ENCODE measurements at places on chromosomes 4 and X. TPM values are rescaled to one million over a fixed set of nuclear protein-coding genes. Genes with fewer than 3 reads are reported as not detected.

DNA sequence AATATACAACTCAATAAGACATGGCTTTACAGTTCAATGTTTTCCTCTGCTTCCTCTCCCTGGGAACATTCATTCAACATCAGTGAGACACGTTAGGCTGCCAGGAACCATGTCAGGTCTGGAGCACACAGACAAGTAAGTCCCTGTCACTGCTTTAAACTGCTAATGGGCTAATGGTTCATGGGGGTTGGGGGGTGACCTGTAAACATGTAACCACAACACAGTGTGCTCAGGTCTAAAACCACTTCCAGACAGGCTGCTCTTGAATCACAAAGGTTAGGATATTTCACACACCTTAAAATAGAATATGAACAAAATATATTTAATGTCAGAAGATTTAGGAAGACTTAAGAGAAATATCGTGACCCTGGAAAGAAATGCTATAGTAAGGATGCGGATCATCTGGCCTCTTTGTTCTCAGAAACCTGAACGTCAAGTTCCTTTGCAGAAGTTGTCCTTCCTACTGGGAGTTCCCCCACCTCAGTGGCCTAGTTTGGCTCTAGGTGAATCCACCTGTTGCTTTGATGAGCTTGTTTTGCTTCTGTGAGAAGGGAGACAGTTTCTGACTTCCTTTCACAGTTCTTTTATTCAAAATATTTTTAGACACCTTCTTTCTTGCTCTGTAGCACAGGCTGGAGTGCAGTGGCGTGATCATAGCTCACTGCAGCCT is 359.9 kb downstream of the UNC5C start:
- no peak for DNase-seq

DNA sequence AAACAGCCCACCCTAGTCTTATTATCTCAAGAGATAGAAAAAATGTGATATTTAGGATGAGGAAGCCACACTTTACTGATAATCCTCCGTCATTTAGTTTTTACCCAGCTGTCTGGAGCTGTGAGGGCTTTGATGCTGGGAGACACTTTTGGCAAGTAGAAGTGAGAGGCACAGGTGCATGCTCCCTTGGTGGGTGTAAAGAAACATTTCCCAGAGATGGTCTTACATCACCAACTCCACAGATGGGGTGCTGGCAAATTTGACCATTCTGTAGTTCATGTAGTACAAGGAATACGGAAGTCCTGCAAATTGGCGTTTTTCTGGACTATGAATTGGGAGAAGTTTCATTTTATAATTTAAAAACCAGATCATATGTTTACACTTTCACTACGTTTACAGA is 28.5 kb downstream of the TRIM61 start:
- DNase-seq: no peak

DNA sequence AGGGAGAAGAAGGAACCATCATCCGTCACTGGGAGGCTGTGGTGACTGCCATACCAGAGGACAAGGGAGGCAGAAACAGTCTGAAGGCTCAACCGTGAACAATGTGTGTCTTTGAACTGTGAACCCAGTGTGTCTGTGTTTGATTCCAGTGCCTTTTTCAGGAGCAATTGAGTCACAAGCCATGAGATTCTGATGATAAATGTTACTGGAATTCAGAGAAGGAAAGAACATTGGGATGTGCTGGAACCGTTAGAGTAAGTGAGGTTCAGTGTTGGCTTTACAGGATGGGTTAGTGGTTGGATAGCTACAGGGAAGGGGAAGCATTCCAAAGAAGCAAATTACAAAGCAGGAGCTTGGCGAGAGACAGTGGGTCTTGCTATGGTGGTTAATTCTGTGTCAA is 464.4 kb downstream of the TRIML1 start:
- no peak for DNase-seq

- peak; percentile 28 for DNase-seq
Measured at GRCh38 chr4:121304893-121305292, 75.9 kb downstream of the QRFPR start.

GRCh38 chrX:16212436-16212835 is 45.2 kb downstream of the MAGEB17 start:
- no peak for DNase-seq

The ZDHHC15 gene
- 1.5 TPM for polyA plus RNA-seq

The CTAG1B gene
- polyA plus RNA-seq: not detected

Data from large intestine (tissue), 12 donors.